ENCODE measurements at places on chromosomes 3 and 15. TPM values are rescaled to one million over a fixed set of nuclear protein-coding genes. Genes with fewer than 3 reads are reported as not detected.

The GRIP2 gene
- total RNA-seq = 1.2 TPM

The KIF7 gene
- total RNA-seq = 4.9 TPM

The STRIT1 gene
- total RNA-seq = not detected

The ATP8B4 gene
- total RNA-seq = 0.99 TPM

The CASR gene
- total RNA-seq = not detected

The CAPN7 gene
- total RNA-seq = 26.1 TPM

The INKA1 gene
- total RNA-seq = 2.4 TPM

The SLC24A5 gene
- total RNA-seq = not detected

The PP2D1 gene
- not detected for total RNA-seq

The TIPARP gene
- total RNA-seq = 77.1 TPM

The SEMA3F gene
- 18.7 TPM for total RNA-seq

The ACAP2 gene
- total RNA-seq = 7.0 TPM

The SCG3 gene
- total RNA-seq = 0.06 TPM

The MKRN2OS gene
- not detected for total RNA-seq

The NRROS gene
- total RNA-seq = not detected

The ITIH3 gene
- total RNA-seq = not detected

The SIN3A gene
- total RNA-seq = 31.3 TPM

The BFSP2 gene
- total RNA-seq = not detected

The CCDC13 gene
- total RNA-seq = 0.35 TPM

The CPA3 gene
- not detected for total RNA-seq

The C3orf49 gene
- not detected for total RNA-seq

All from A549 treated with Hydrocortisone at 1 μM for 4 hours (cell line).